Stimulated activated CD8-positive, alpha-beta memory T cell treated with anti-CD3 and anti-CD28 coated beads, Interleukin-2, amount 100 ng/mL, for 1 hour (primary cell): ENCODE measurements at places on chromosomes 7 and 10.

DNA sequence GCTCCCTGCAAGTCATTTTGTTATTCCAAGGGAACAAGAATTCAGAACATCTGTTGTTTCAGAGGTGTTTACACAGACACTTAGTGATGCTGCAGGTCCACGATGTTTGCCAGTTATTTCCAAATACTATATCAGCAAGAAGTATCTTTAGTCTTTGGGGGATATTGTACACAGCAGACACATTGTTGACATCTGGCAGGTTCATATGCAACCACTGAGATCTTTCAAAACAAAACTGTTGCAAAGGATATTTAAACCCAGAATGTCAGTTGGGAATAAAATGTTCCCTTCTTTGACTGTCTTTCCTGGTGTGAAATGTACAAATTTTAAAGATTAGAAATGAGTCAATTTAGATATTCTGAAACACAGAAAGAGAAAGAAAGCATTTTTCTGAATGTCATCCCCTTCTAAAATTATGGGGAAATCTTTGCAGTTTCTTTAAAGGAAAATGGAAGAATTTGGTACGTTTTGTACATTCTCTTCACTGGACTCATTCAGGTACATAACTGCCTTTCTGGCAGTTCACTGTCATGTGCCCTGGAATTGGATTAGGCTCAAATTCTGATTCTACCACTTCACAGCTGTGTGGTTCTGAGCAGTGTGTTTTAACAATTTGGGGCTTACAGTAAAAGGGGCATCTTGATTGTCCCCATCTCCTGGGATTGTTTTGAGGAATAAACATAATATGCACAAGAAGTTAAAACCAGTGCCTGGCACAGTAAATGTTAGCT lies 40.3 kb upstream of the CELF2 start:
- no peak for DNase-seq

DNA sequence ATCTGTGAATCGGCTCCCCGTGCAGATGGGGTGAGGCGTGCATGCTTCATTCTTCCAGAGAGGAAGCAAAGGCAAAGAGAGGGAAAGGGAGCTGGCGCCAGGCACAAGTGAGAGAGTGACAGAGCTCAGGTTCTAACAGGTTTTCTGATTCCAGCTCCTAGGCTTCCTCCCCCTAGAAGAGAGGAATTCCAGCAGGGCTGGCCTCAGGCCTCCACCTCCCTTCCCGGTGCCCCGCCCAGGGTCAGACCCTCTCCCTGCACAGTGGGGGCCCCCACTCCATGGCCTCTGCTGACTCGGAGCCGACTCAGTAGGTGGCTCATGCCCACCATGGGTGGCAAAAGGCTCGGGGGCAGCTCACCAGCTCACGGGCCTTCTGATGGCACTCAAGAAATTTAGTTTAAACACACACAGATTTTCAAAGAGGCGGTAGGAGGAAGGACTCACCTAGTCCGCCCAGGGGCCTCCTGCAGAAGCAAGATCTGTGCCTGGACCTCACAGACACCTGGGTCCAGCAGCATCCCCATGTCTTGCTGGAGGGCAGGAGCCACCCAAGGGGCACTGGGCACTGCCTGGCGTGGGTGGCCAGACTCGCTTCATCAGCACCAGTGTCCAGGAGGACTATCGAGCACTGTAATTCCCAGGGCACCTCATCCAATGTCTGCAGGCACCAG lies 183.5 kb downstream of the MAD1L1 start:
- DNase-seq, result no peak

DNA sequence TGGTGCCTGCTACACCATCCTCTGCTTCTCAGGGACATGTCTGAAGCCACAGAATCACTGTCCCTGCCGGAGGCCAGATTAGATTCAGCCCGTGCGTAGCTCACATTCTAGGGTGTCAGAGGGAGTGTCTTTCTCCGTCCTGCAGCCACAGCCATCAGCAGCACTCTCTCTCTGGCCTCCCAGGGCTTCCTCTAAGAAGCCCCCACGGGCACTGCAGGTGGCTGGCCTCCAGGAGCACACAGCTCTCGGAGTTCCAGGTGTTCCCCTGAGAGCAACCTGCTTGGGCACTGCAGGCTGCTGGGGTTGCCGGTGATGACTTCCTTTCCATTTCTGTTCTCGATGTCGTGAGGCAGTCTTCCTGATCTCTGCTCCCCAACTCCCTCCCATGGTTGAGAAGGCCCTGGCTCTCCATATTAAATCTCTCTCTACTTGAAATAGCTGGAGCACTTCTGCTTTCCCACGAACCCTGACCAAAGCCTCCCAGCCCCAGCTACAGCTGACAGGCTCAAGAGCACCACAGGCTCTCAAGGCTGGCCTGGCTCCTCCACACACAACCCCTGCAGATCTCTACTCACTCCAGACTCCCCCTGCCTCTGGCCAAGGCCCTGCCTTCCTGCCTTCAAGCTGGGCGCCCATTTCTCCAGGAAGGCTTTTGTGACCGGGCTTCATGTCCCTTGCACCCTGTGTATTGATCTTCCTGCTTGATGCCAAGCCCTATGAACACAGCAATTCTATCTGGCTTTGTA lies 49.0 kb upstream of the TMEM72 start:
- DNase-seq, result no peak

- no peak for DNase-seq
Measured at GRCh38 chr10:17453373-17454091, 863 bp downstream of the ST8SIA6 start.

DNA sequence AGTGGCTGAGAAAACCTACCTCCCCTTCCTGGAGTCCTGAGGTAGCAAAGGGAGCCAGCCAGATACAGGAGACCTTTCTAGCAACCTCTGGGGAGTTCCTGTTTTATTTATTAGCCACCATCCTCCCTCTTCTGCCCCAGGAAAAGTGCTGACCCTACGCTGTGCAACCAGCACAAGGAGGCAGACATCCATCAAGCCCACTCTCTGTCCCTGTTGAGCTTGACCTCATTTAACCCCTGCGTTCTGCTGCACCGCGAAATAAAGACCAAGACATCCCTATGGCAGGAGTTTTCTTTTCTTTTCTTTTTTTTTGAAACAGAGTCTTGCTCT lies 25.3 kb upstream of the ANKRD2 start:
- no peak for DNase-seq

DNA sequence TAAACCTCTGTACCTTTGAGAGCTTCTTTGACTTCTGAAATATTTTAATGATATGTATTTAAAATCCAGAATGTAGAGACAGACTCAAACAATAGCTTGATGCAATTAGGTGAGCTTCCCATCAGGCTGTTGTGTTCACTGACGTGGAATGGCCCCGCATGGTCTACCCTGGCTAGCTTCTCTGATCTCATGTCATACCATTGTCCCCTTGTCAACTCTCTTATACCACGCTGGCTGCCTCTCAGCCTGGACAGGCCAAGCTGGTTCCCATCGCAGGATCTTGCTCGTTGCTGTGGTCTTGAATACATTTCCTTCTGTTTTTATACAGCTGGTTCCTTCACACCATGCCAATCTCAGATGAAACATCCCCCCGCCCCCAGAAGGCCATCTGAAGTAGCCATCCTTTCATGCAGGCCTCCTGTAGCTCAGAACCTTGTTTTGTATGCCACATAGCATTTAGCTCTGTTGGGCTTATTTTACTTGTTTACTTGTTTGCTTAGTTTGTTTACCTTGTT lies 84.2 kb downstream of the FANK1 start:
- DNase-seq, result no peak

DNA sequence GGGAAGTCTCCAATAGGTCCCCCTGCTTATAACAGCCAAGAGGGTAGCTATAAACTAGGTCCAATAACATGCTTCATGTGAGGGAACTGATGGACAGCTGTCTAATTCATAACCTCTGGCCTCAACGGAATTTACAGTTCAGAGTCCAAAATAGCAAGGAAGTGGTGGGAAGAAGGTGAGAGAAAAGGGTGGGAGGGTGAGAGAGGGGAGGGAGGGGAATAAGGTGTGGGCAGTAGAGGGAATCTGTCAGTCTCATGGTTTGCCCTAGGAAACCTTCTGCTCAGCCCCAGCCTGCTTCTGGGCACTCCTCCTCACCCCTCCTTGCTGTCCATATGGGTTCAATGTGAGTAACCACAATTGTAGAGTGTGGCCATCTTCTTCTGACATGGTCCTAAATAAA lies 133.4 kb upstream of the ADO start:
- no peak for DNase-seq

DNA sequence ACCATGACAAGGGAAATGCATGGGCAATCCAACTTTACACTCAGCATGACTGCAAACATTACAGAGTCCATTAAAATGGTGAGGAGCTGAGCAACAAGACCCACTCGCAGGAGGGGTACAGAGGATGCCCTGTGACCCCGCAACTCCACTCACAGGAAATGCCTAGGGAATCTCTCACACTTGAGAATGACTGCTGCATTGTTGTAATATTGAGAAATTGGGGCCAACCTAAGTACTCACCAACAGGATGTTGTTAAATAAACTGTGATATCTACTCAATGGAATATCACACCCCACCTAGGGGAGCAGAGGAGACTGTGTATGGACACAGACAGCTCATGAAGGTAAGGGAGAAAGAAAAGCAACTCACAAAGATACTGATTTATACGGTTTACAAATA lies 53.4 kb upstream of the CAMK2B start:
- no peak for DNase-seq

- DNase-seq, result no peak
Measured at GRCh38 chr7:89760690-89761089, 393.6 kb upstream of the STEAP1 start.

GRCh38 chr10:70974351-70974901 lies 86.1 kb upstream of the PCBD1 start:
- no peak for DNase-seq

GRCh38 chr10:37855636-37856035 lies 1.8 kb downstream of the ZNF248 start:
- no peak for DNase-seq
